Fibroblast of the aortic adventitia (primary cell): ENCODE measurements at places on chromosomes 1 and 21. TPM values are rescaled to one million over a fixed set of nuclear protein-coding genes. Genes with fewer than 3 reads are reported as not detected.

TOMM40L gene
- 5.2 and 9.1 TPM in 2 replicates for total RNA-seq

CDC7 gene
- total RNA-seq, result 3.8 and 15.5 TPM in 2 replicates

CD58 gene
- total RNA-seq, result 3.4 and 42.0 TPM in 2 replicates

C1orf185 gene
- total RNA-seq, result not detected in 2 replicates

OR2G6 gene
- total RNA-seq, result not detected in 2 replicates

ITGB3BP gene
- 16.0 and 48.0 TPM in 2 replicates for total RNA-seq

TRNAU1AP gene
- 18.8 and 29.7 TPM in 2 replicates for total RNA-seq

RNU1-2 gene
- total RNA-seq, result under 0.01 and 2,882 TPM in 2 replicates

DIO1 gene
- not detected in 2 replicates for total RNA-seq

CRABP2 gene
- 62.7 and 68.9 TPM in 2 replicates for total RNA-seq

RGS1 gene
- not detected in 2 replicates for total RNA-seq

CCDC27 gene
- not detected in 2 replicates for total RNA-seq

GLMP gene
- 62.4 and 71.5 TPM in 2 replicates for total RNA-seq

NBPF4 gene
- not detected in 2 replicates for total RNA-seq

RXFP4 gene
- 0.09 TPM in 1 of 2 replicates, not detected in the other for total RNA-seq

HRNR gene
- total RNA-seq, result not detected in 2 replicates

TRIM67 gene
- not detected in 2 replicates for total RNA-seq

NBPF19 gene
- total RNA-seq, result 10.1 and 13.9 TPM in 2 replicates

OR2L13 gene
- total RNA-seq, result not detected in 2 replicates

ARHGAP29 gene
- 32.5 and 77.2 TPM in 2 replicates for total RNA-seq

FBXO42 gene
- total RNA-seq, result 16.5 and 18.6 TPM in 2 replicates

SH3GLB1 gene
- 85.3 and 89.5 TPM in 2 replicates for total RNA-seq

APCS gene
- total RNA-seq, result not detected in 2 replicates

RERE gene
- 27.0 and 50.3 TPM in 2 replicates for total RNA-seq

CELA2B gene
- total RNA-seq, result not detected in 2 replicates

PADI2 gene
- total RNA-seq, result 0.09 and 0.16 TPM in 2 replicates

MAGI3 gene
- 8.3 and 16.1 TPM in 2 replicates for total RNA-seq

FAAH gene
- 0.18 and 0.65 TPM in 2 replicates for total RNA-seq

MDM4 gene
- total RNA-seq, result 55.1 and 107 TPM in 2 replicates

RAB29 gene
- 13.7 and 28.2 TPM in 2 replicates for total RNA-seq

ADORA1 gene
- total RNA-seq, result 0.72 and 6.5 TPM in 2 replicates

ARHGAP30 gene
- not detected in 2 replicates for total RNA-seq

SELP gene
- total RNA-seq, result under 0.01 TPM in 1 of 2 replicates, not detected in the other
